Adrenal gland (tissue), 19 donors: ENCODE measurements at places on chromosomes 6 and 20.

GRCh38 chr20:50813801-50814200, 18.9 kb downstream of the BCAS4 start:
- no peak for DNase-seq

DNA sequence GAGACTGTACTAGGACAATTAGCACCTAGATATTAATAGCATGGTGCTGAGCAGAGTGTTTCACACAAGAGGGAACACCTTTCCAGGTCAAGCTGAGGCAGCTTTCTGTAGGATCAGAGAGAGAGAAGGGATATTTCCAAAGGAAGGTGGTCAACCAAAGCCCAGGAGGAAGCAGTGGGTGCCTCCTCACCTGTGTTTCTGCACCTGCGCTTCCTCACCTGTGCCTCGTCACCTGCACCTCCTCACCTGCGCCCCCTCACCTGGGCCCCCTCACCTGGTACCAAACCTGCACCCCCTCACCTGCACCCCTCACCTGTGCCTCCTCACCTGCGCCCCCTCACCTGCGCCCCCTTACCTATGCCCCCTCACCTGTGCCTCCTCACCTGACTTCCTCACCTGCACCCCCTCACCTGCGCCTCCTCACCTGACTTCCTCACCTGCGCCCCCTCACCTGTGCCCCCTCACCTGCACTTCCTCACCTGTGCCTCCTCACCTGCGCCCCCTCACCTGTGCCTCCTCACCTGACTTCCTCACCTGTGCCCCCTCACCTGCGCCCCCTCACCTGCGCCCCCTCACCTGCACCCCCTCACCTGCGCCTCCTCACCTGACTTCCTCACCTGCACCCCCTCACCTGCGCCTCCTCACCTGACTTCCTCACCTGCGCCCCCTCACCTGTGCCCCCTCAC, 67.9 kb downstream of the TTLL2 start:
- DNase-seq, result no peak

DNA sequence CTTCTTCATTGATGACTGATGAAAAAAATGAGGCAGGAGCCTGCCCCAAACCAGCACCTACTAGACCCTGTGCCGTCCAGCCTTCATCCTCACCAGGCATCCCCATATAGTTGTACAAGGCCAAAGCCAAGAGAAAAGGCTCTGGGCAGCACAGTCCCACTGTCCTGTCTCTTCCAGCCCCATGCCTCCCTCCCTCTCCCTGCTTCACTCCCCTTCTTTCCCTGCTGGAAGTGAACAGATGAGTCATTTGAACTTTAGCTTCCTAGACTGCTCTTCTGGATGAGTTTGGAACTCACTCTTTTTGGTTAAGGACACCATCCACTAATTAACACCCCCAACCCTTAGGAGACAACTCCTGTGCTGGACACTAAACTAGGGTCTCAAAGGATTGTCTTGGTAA, 235.2 kb downstream of the LRFN2 start:
- DNase-seq, result peak; percentile 53

- no peak for DNase-seq
Observed at GRCh38 chr20:57076951-57077350, 189.5 kb downstream of the BMP7 start.

DNA sequence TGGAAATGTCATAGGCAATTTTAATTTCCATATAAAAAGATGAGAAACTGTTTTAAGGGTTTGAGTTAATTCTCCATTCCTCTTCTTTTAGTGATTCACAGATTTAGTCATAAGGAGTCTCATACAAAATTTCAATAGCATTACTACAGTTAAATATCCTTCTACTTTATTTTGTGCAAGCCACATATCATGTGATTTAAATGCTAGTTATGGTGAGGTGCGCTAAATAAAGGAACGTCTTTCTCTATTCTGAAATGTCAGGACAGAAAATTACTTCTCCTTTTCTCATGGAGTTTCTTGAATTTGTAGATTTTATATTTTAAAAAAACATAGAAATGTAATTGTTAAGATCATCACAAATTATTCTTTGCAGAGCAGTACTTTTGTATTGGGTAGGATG, 50.0 kb upstream of the SUPT3H start:
- no peak for DNase-seq

DNA sequence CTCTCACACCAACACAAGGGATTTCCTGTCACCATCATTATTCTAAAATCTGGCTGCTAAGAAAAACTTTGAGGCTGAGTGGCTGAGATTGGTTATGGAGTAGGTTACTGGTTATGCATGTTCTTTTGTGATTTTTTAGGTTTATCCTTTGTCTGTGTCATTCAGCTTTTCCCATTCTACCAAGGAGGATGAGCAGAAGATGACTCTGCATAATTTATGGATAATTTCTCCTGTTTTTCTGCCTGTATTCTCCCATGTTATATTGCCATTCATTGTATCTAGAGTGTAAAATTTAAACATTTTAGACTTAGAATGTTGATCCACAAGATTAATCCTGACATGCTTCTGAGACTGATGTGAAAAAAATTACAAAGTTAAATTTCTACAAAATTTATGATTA, 67.8 kb downstream of the SOBP start:
- no peak for DNase-seq

DNA sequence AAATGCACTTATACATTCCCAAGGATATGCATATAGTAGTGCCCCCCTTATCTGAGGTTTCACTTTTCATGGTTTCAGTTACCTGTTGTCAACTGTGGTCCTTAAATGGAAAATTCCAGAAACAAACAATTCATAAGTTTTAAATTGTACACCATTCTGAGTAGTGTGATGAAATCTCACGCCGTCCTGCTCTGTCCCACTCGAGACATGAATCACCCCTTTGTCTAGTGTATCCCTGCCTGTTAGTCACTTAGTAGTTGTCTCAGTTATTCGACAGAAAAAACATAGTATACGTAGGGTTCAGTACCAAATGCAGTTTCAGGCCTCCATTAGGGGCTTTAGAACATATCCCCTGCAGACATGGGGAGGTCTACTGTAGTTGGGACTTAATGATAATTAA, 57.0 kb downstream of the MAP1LC3A start:
- DNase-seq, result no peak

DNA sequence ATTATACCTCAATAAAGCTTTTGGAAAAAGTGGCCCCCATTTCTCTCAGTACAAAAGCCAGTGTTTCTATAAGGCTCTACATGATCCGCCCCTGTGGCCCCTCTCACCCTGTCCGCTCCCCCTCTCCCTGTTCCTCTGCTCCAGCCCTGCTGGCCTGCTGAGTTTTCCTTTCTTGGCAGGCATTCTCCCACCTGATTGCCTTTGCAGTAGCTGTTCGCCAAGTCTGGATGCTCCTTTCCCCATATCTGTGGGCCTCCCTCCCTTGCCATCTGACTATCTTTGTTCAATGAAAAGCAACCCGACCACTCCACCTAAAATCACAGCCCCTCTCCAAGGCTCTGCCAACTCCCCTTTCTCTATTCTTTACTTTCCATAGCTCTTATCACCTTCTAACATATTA, 33.2 kb downstream of the CDH22 start:
- DNase-seq, result no peak

DNA sequence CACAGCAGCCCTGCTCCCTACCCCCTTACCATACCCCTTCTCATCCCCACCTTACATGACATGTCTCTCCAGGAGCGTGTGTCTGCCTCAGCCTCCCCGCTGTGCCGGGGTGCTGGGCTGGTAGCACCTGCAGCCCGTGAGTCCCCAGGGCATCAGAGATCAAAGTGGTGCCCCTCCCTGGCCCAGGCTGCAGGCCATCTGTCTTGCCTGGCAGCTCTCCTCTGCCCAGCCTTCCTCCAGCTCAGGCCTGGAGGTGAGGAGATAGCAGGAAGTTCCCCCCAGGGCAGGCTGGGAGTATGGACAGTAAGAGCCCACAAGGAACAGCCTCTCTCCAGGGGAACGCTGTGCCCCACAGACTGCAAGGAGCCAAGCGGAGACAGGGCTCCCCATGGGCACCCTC, 35.3 kb downstream of the GRM4 start:
- DNase-seq, result no peak

GRCh38 chr20:2152317-2152716, 50.7 kb downstream of the STK35 start:
- no peak for DNase-seq

DNA sequence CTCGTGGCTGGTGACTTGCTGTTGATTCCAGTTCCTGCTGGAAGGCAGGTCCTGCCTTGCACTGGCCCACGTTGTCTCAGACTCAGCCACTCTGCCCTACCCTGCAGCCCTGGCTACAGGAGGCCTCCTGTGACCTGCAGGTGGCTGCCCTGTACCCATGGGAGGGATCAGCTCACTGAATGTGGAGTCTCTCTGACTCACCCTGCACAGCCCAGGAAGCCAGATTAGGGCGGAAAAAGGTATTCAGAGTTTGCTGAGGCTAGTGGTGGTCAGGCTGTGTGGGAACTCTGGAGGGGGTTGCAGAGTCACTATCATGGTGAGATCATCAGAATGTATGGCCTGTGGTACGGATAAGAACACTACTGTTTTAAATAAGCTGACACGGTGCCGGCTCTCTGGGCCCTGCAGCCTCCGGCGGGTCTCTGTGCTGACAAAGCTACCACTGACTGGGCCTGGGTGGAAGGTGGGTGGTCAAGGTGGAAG, 24.7 kb upstream of the PYGB start:
- DNase-seq, result peak; percentile 54
